ENCODE measurements at places on chromosomes 16 and 17.

GRCh38 chr17:45743626-45744326, 40.3 kb upstream of the CRHR1 start:
- DNase-seq: no peak

GRCh38 chr17:64534187-64534586, 27.4 kb downstream of the CEP95 start:
- DNase-seq: no peak

GRCh38 chr17:81871387-81872230, 472 bp upstream of the ARHGDIA start:
- peak; percentile 70 for DNase-seq

GRCh38 chr17:79799538-79800324, 2.9 kb upstream of the CBX8 start:
- DNase-seq: no peak

DNA sequence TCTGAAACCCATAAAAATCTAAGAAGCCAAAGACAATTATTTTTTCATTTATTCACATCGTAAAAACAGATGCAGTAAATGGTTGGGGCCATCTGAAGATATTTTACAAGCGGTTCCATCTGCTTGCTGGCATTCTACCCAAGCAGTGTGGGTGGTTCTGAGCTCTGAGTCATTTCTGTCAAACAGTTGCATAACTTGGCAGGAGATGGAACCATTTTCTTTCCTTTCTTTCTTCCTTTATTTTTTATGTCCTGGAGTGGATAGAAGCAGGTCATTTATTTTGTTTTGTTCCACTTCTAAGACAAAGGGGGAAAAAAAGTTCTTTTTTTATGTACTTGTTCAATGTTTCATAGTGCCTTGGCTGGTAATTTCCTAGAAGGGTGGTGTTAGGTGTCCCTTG, 1151.9 kb upstream of the GOT2 start:
- DNase-seq: peak; percentile 80

DNA sequence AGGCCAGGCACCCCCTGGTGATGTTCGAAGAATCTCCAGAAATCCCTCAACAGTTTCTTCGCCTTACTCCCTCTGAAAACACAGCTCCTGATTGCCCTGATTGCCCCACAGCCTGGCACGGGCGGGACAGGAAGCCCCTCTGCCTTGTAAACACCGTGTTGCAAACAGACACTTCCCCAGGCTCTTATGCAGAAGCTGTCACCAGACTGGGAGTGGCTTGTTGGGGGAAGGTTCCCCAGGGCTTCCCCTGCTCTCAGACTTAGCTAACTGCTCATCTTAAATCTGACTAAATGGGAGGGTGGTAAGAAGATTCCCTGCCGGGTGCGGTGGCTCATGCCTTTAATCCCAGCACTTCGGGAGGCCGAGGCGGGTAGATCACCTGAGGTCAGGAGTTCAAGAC, 11.2 kb downstream of the PIK3R5 start:
- no peak for DNase-seq

DNA sequence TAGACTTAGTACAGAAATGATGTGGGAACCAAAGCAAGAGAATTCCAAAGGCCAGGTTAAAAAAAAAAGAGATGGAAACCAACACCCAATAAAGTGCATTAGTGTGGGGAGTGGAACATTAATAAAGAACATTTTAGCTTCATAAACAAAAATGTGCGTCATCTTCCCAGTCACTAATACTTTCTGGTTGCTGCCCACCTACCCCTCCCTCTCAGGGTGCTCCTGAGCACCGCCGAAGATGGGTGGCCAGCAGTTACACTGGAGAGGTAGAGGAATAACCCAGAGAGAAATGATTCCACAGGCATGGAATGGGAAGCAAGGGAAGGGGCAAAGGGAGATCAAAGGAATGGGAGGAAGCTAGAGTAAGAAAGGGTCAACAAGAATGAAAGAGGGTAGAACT, 6.0 kb upstream of the CHD3 start:
- DNase-seq: no peak

DNA sequence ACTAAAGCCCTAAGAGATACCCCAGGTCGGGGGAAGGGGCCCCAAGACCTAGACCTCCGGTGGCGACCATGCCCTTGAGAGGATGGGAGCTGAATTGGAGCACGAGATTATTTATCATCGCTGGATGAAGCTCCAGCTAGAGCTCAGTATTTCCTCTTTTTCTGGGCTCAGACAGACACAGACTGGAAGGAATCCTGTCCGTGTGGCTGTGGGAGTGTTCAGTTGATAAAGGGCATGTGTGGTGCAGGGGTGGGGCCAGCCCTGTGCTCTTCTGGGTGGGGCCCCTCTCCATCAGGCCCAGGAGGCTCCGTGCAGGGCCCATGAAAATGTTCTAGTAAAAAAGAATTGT, 6.3 kb upstream of the CBX4 start:
- no peak for DNase-seq

- DNase-seq: no peak
Observed at GRCh38 chr16:22054847-22055590, 37.3 kb upstream of the VWA3A start.

DNA sequence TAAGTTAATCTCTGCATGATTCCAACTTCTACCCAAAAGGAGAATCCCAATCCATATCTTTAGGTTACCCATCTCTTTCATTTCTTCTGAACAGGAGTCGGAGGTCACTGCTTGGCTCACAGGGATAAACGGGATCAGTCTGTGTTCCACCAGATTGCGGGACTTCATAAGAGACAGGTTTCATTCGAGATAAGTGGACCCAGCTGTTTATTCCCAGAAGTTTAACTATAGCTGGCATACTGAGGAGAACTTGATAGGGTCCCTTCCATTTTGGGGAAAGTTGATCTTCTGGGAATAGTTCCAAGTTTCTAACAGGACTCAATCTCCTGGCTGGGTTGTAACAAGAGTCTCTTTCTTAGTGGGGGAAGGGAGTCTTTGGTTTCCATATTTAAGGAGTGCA, 45.4 kb upstream of the ARL4D start:
- DNase-seq: no peak

- no peak for DNase-seq
Observed at GRCh38 chr16:17515421-17516210, 44.9 kb upstream of the XYLT1 start.

DNA sequence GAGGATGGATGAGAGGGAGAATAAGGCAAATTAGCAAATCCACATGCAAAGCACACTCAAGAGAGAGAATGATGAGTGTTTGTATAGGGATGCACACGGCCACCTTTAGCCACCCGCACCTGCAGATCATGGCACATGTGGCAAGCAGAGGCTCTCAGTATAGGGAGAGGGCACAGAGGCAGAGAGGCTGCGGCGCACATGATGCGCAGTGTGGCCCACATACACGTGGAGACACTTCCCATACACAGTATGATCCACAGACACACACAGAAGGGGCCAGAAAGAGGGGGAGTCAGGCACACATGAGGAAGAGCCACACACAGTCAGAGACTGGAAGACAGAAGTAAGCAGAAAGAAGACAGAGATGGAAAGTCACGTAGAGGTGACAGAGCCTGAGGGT, 6.5 kb upstream of the CHD3 start:
- no peak for DNase-seq

DNA sequence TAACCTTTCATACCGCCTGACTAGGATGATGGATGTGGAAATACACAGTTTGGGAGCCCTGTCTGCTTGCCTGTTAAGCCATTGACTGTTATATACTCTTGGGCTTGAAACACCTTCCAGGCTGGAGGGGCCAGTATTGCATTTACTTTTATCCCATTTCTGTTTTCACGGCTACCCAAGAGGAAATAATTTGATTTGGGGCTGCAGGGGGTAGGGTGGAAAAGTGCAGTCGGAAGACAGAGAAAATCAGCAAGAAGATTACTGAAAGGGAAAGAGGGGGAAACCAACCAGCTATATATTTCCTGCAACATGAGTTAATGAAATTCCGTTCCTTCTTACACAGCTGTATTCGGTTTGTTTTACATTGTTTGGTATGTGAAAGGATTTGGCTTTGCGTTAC, 202.5 kb downstream of the CDH13 start:
- DNase-seq: no peak

GRCh38 chr16:1184156-1184868, 31.4 kb downstream of the CACNA1H start:
- no peak for DNase-seq

DNA sequence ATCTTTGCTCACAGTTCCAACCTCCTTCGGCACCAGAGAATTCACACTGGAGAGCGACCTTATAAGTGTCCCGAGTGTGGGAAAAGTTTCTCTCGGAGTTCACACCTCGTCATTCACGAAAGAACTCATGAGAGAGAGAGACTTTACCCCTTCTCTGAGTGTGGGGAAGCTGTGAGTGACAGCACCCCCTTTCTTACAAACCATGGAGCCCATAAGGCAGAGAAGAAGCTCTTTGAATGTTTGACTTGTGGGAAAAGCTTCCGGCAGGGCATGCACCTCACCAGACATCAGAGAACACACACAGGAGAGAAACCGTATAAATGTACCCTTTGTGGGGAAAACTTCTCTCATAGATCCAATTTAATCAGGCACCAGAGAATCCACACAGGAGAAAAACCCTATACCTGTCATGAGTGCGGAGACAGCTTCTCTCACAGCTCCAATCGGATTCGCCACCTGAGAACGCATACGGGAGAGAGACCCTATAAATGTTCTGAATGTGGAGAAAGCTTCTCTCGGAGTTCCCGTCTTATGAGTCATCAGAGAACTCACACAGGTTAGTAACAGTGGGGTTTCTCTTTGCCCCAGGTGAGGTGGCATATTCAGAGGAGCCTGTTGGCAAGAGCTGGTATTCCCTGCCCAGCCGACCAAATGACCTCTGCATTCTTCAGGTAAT, 6.8 kb downstream of the ZNF263 start:
- DNase-seq: no peak

DNA sequence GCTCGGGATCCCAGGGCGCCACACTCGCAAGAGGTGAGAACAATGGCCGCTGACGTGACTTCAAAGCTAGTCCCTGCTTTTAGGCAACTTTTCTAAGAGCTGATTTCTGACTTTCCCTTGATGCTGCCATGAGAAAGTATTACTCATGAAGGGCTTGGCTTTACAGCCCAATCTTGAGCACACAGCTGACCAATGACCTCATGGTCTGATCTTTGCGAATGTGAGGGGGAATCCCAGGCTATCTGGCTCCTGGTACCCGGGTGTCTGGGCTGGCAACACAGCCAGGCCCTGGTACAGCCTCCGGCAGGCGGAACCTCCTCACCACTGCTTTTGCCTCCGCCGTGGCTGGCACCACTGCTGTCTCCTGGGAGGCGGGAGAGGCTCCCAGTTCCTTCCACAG, 17.5 kb downstream of the NDUFAF8 start:
- no peak for DNase-seq

- no peak for DNase-seq
Observed at GRCh38 chr17:66169839-66170238, 22.1 kb downstream of the CEP112 start.

DNA sequence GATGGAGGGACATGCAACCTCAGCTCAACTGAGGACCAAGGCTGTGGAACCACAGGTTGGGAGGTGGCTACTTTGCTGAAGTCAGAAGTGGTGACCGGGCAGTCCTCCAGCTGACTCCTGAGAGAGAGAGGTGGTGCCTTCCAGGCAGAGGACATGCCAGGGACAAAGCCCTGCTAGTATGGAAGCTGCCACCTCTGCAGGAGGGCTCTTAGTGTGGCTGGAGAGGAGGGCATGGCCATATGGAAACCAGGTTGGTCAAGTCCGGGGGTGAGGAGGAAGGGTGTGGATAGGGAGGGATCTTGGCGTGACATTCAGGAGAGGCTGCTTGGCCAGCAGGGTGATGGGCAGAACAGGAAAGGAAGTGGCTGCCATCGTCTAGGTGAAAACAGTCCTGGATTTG, 5.7 kb downstream of the C16orf86 start:
- no peak for DNase-seq

GRCh38 chr17:49548051-49548505, 27.6 kb upstream of the NXPH3 start:
- no peak for DNase-seq

DNA sequence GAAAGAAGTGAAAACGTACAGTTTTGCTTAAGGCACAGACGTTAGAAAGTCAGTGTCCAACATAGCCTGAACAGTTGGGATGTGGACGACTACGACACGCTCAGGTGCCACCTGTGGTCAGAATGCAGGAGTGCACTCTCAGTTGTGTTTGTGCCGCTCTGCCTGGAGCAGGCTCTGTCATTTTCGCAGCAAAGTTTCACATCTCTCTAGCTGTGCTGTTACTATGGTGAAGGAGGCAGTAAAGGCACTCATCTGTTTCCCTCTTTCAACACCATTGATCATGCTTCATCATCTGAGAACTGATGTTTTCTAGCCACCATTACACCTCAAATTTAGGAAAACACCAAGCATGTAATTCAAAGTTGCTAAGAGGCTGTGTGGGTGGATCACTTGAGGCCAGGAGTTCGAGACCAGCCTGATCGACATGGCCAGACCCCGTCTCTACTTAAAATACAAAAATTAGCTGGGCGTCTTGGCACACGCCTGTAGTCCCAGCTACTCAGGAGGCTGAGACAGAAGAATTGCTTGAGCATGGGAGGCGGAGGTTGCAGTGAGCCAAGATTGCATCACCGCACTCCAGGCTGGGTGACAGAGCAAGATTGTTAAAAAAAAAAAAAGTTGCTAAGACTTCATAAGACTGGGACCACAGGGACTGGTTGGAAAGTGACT, 44.9 kb upstream of the DNAJA2 start:
- no peak for DNase-seq

- DNase-seq: no peak
Observed at GRCh38 chr17:51508048-51508447, 247.7 kb downstream of the UTP18 start.

GRCh38 chr16:17989255-17989654, 347.3 kb downstream of the NPIPA8 start:
- DNase-seq: no peak

DNA sequence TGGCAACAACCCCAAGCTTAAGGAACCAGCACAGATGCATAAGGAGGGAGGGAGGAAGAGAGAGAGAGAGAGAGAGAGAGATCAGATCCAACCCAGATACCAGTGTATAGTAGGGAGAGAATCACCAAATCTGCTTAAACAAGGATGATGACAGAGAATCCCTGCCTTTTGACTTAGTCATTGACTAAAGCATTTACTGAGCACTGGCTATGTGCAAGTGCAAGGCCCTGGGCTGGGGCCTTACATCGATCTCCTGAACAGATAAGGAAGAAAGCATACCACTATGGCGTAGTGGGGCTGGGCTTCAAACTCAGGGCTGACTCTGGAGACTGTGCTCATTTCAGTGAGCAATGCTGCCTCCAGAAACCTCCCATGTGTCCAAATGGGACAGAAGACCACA, 15.8 kb downstream of the TSNAXIP1 start:
- DNase-seq: no peak

- peak; percentile 52 for DNase-seq
Observed at GRCh38 chr16:23510164-23510914, at the start of gene GGA2. Gene GGA2 (minus strand): TSS chr16:23510494. CDS start chr16:23510411, 83 bp downstream.

Measured in fibroblast of skin of left biceps (primary cell).